ENCODE measurements at places on chromosomes 2 and 18.

- no peak for DNase-seq
Measured at GRCh38 chr2:8418721-8419120, 263.1 kb upstream of the ID2 start.

- no peak for DNase-seq
Measured at GRCh38 chr2:205759732-205760131, 77.4 kb downstream of the NRP2 start.

GRCh38 chr18:77087393-77088141 is 45.0 kb downstream of the MBP start:
- peak; percentile 81 for DNase-seq

GRCh38 chr2:154623819-154624218 is 74.7 kb upstream of the KCNJ3 start:
- DNase-seq: no peak

DNA sequence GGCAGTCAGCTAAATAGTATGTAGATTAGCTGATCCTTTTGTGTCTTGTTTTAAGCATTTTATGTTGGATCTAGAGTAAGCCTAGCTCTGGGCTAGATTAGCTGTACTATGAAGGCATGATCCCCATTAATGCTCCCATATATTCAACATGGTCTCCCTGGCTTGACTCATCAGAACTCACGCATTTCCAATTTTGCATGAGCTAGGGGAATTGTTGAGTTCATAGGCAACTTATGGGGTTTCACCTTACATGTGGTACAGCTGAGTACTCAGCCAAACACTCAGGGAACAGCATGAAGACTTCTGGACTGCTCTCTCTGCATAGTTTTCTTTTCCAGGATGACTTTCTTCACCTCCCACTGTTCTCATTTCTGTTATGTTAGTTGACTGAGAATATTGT is 248.2 kb downstream of the TMX3 start:
- no peak for DNase-seq

GRCh38 chr2:223621901-223622300 is 19.7 kb upstream of the SCG2 start:
- no peak for DNase-seq

- DNase-seq: no peak
Measured at GRCh38 chr2:217121565-217121964, 261.7 kb upstream of the TNP1 start.

DNA sequence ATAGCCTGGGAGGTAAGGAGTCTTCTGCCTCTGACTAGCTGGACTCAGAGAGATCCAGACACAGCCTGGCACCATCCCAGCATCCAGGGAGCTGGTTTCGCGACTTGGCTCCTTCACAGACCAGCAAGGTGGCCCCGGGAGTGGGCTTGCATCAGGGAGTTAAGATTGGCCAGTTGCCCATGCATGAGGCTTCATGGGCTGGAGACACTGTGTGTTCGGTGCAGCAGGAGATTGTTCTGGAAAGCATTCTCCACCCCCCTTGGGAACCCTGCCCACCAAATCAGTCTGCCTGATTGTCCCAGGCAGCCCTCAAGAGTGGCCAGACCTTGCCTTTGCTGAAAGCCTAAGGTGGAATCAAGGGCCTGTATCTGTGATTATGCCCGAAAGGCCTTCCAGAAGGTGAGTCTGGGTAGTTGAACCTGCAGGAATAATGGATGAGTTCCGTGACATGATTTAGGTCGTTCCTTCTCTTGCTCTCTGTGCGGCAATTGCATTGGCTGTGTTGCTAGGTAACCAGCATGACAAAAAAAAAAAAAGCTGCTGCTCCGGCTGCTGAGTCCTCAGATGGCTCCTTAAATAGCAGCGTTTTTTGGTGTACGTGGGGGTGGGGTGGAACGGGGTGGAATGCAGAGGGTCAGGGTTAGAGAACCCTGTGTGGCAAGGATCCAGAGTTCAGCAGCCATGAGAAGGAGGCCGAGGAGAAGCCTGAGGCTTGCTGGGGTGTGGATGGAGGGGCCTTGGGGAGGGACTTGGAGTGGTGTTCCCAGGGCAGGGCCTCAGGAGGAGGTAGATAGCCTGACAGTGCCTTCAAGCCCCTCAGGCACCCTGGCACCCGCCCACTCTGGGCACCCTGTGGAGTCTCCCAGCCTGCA is 93.0 kb upstream of the MCFD2 start:
- peak; percentile 65 for DNase-seq

DNA sequence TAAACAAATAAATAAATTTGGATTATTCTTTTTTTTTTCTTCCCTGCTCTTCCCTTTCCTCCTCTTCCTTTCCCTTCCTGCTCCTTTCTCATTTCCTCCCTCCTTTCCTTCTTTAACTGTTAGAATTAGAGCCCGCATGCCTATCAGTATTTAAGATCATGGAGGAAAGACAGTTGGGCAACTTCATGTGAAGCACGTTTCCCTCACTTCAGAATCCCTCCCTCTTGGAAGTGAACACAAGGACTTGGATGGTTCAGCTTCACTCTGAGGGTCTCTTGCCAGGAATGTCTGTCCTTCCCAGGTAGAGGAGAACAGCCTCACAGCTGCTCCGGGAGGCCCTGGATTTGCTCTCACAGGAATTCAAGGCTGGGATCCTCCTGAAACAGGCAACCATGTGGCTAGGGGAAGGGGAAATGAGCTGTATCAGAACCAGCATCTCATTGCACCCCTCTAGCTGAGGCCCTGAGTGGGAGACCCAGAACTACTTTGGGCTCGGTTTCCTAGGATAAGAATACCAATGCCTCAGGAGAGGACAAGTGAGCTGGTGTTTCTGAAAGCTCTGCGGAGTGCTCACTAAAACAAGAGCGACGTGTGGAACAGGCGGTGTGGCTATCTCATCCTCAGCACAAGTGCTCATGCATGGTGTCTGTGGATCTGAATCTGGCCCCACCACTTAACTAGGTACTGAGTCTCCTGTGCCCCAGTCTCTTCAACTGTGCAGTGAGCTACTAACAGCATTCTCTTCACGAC is 230.5 kb downstream of the MYCN start:
- no peak for DNase-seq

DNA sequence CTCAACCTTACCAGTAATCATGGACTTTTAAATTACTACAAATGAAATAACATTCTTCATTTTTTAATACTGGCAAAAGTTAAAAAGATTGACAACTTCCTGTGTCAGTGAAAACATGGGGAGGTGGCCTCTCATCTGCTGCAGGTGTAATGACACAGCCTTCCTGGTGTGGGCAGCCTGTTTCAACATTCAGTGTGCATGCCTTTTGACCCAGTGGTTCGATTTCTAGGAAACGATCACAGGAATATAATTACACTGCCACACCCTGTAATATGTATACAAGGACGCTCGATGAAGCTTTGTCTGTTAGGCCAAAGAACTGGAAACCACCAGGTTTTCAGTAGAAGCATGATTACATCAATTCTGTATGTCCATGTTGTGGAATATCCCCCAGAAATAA is 68.7 kb downstream of the MTHFD2 start:
- no peak for DNase-seq

DNA sequence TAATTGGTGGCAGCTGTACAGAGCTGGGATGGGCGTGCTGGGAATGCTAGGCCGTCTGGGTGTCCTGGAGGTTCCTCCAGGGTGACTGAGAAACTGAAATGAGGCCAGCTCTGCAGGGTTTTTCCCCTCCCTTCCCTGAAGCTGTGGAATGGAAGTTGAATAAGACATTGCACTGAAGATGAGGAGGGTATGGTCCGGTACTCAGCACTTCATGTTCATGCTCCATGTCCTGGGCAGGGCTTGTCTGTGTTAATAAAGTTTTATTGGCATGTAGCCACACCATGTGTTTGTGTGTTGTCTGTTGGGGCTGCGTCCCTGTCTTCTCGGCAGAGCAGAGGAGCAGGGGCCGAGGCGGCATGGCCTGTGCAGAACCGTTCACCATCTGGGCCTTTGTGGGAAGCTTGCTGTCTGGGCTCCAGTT is 154.0 kb downstream of the LDLRAD4 start:
- no peak for DNase-seq

DNA sequence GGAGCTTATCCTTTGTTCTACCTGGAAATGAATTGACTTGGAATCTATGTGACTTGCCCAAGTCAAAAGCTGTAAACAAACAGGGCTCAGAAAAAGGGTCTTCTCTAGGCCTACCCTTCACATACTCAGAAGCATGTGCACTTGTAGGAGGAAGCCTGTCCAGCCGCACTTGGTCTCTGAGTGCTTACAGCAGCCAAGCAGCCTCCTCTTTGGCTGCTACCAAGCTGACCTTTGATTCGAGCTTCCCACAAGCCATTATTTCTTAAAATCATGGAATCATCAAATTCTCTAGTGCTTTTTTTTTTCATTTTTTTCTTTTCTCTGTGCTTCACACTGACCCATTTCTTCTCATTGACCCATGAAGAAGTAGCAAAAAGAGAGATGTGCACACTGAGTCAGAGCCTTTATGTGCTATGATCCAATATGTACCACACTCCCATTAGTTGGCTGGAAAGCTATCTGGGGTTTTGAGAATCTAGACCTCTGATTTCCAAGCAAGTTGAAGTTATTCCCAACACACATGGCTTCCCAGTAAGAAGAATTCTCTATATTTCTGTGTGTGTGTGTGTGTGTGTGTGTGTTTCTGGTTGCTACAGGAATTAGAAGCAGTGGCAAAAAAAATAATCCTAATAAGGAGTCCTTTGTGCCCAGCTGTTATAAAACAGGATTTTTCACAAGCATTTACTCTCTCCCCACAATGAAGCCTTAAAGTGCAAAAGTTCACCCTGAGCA is 550.3 kb upstream of the TNP1 start:
- DNase-seq: peak; percentile 41

DNA sequence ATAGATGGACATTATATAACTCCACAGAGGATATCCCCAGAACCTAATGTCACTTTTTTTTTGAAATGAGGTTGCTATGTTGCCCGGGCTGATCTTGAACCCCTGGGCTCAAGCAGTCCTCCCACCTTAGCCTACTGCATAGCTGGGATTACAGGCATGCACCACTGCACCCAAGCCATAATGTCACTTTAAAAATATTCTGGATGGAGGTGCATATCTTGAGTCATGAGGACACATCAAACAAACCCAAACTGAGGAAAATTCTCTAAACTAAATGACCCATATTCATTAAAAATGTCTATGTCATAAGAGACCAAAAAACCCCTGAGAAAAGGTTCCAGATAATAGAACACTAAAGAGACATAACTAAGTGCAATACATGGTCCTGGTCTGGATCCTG is 36.3 kb downstream of the OSGEPL1 start:
- DNase-seq: no peak

GRCh38 chr2:234494361-234495250 is 2.3 kb downstream of the ARL4C start:
- DNase-seq: no peak

DNA sequence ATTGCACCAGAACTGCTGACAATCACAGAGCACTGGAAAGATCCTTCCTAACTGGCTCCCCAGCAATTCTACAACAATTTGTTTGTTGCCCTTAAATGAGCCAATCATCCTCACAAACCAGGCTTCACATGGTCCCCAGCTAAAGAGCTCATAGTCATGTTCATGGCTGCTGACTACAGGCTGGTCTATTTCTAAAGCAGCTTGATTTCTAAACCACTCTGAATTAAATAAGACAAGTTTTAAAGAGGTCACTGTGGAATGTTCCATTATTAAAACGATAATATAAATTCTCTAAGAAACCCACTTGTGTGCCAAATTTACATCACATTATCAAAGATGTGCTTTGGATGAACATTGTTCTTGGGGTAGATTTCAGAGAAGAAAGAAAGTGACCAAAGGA is 110.7 kb downstream of the COPS8 start:
- DNase-seq: no peak

DNA sequence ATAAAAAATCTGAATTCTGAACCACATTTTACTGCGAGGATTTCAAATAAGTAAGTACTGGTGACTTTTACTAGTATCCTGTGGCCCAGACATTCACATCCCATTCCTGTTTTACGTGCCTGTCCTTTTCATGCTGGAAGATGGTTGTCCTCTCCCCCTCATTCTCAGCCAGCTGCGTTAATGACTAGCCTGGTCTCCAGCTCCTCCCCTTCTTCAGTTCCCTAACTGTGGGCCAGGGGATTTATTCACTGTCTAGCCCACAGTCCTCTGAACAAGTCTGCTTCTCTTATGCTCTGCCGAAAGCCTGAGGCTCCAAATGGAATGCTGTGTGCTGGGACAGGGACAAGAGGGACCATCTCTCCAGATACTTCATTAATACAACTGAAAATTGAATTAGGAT is 373.9 kb downstream of the PTPRM start:
- no peak for DNase-seq

DNA sequence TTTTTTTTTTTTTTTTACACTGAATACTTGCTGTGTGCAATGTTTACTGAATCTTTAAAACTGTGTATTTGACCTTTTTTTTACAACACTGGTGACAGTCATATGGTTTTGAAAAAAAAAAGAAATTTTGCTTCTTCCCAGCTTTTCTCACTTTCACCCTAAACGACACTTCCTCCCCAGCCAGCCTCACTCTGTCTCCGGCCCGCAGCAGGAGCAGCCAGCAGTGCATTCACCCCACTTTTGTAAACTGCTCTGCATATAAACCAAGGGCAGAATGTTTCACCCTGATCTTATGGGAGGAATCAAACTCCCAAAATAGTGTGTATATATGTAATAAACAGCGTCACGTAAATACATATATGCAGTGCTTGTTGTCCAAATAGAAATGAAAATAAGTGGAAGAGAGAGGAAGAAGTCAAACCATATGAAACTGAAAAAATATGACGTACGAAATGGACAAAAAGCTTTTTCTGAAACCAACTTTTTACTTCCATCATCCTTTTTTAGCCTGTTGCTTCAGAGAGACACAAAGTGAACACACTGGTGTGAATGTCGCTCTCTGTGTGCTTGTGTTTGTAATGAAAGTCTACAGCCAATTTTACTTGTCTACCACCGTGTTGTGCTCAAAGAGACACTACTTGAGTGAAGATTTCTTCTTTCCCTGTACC is 54.2 kb downstream of the ZCCHC2 start:
- no peak for DNase-seq

DNA sequence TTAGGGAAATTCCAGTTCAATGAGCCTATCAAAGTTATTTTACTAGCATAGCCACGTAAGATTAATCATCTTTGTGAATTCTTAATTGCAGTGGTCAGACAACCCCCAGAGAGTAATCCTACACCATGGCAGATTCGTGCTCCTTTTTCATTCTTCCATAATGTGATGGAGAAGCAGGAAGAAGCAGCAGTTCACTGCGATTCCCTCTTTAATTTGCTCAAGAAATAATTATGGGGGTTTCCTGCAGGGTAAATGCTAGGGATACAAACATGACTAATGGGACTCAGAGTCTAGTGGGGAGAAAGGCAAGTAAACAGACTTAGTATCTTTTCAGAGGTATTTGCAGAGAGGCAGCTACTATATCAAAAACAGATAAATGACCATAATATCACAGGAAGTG is 175.8 kb upstream of the HNRNPA3 start:
- DNase-seq: no peak

GRCh38 chr2:213162516-213163118 is 11.2 kb upstream of the IKZF2 start:
- no peak for DNase-seq

GRCh38 chr2:239382384-239382880 is 18.4 kb downstream of the HDAC4 start:
- DNase-seq: no peak

DNA sequence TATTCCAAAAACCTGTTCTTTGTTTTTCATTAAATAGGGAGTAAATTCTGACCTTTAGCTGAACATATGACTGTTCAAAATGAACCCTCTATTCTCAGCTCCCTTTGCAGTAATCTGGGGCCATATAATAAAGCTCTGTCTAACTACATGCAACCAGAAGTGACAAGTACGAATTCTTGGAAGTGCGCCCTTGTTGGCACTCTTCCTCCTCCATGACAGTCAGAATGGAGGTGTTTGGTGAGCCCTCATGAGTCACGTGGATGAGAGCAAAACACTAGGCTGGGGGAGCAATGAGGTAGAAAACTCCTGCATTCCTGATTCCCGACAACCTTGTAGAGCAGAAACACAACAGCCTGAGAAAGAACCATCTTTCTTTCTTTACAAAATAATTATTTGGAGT is 552.9 kb downstream of the FBXO15 start:
- DNase-seq: peak; percentile 26
